ENCODE measurements at places on chromosomes 3 and 15. TPM values are rescaled to one million over a fixed set of nuclear protein-coding genes. Genes with fewer than 3 reads are reported as not detected.

Gene STRIT1
- not detected for polyA plus RNA-seq

Gene CACNA2D3
- polyA plus RNA-seq = 5.1 TPM

- no peak for DNase-seq
Observed at GRCh38 chr3:114727373-114727772, 419.7 kb downstream of the ZBTB20 start.

Gene P3H2
- polyA plus RNA-seq = 22.8 TPM

Gene GOLGA8T
- polyA plus RNA-seq = not detected
